ENCODE measurements at places on chromosomes 5 and 9.
A peak's percentile ranks its signal among the peaks of the same experiment; 100 is the strongest.

DNA sequence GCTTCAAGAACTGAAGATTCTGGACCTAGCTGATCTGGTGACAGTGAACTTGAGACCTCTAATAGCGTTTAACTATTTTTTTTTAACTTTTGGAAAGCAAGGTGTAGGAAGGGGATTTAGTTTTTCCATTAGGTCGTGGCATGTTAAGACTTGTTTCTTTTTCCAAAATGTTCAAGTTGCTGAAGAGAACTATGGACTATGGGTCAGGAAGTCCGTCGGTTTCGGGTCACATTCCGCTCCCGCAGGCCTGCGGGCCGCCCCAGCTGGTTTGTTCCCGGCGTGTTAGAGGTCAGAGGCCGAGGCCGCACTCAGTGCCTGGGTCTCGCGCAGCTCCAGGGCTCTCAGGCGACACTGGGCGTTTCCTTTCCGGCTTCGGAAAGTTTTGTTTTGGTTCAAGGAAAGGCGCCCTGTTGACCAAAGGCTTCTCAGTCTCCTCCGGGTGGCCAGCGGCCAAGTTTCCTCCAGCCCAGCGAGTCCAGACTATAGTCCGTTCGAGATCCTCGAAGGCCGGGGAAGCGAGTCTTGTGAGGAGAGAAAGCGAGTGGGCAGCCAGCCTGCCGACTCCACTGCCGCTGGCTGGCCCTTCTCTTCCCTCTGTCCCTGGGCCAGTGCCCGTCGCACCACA, 586 bp upstream of the FCHO2 start:
- peak; percentile 28 for DNase-seq

DNA sequence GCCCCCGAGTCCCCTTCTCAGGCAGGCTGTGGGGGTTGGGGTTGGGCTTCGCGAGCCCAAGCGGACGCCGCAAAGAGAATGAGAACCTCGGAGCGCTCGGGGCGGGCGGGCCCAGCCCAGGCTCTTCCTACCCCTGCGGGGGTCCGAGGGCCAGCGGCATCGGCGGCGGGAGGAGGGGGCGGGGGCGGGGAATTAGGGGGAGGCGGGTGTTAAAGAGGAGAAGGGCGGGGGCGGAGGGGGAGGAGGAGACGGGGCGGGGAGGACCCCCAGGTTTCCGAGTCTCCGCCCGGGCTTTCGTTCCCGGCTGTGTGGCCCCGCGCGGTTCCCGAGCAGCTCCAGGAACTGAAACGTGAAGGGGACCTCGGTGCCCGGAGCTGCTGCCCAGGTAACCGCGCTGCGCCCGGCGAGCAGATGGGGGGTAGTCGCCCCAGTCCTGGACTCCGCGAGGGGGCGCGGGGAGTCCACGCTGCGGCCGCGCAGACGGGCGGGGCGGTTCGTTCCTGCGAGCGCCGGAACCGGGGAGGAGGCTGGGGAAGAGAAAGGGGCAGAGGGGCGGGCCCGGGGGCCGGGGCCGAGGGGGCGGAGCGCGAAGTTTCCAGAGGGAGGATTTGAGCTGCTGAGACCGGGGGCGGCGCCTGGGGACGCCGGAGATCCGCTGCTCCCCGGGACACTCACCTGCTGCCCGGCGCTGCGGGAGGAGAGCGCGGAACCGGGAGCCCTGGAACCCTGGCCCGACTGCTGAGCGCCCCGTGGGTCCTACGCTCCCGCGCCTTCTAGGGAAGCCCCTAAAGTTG, 38.4 kb upstream of the PLEKHG4B start:
- DNase-seq: no peak

GRCh38 chr9:89956907-89957306, 352.1 kb downstream of the GADD45G start:
- DNase-seq: no peak

- DNase-seq: peak; percentile 41
These were observed 9.0 kb downstream of the CCDC69 start for GRCh38 chr5:151214614-151215545.

GRCh38 chr9:1201901-1202300, 151.7 kb downstream of the DMRT2 start:
- DNase-seq: no peak

- no peak for DNase-seq
These were observed 325.1 kb downstream of the GADD45G start for GRCh38 chr9:89929673-89930480.

GRCh38 chr5:2522372-2522771, 229.1 kb downstream of the IRX2 start:
- no peak for DNase-seq

GRCh38 chr5:126338635-126339034, 84.6 kb upstream of the GRAMD2B start:
- no peak for DNase-seq

GRCh38 chr9:122991370-122991830, 42.1 kb upstream of the GPR21 start:
- DNase-seq: no peak

GRCh38 chr5:20469390-20469789, 481.4 kb upstream of the CDH18 start:
- no peak for DNase-seq

DNA sequence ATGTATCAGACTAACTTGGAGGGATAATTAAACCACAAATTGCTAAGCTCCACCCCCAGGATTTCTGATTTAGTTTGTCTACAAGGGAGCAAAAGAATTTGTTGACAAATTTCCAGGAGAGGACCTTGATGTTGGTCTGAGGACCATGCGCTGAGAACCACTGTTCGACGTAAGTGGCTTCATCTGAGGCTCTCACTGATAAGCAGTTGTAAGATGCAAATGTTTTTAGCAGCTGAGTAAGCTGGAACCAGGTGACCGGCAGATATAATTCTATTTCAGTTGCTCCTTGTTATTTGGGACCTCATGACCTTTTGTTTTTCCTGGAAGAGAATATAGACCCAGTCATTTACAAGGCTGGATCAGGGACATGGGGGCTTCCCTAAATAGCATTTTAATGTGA, 14.1 kb upstream of the SPINK1 start:
- DNase-seq: no peak

GRCh38 chr5:113336975-113337374, 97.8 kb downstream of the TSSK1B start:
- DNase-seq: no peak

DNA sequence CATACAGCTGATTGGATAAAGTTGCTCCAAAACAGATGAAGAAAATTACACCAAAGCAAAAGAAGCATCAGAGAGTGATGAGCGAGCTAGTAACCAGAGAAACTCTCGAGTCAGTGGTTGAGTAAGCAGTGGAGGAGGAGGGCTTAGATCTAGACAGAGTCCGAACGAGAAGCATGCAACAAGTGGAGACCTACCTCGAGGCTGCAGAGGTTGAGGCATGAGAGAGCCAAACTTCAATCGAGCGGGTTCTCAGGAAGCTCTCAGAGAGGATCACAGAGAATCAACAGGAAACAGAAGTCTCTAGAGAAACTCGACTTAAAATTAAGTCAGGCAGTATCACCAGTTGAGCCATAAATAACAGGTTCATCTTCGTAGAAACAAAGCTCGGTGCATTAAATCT, 6.1 kb downstream of the RUSC2 start:
- no peak for DNase-seq

GRCh38 chr9:121989010-121989409, 104.1 kb downstream of the TTLL11 start:
- DNase-seq: no peak

- no peak for DNase-seq
These were observed 186.8 kb downstream of the ACTL7B start for GRCh38 chr9:108668938-108669335.

GRCh38 chr5:107893642-107894041, 222.9 kb upstream of the EFNA5 start:
- DNase-seq: no peak

- no peak for DNase-seq
These were observed 67.2 kb downstream of the TSSK1B start for GRCh38 chr5:113367586-113367985.

DNA sequence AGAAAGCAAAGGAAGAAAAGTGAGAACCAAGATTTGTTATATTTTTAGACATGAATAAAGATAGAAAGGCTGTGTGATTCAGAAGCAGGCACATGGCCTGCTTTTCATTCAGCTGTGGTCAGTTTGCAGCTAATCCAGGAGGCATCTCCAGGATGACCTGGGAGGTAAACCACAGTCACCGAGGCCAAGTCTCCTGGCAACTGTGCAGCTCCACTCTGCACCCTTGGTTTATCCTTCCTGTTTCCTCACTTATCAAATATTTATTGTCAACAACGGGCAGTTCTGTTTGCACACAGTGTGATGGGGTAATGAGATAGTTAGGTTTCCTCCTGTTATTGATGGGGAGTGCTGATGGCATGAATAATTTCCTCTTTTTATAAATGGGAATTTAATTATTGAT, 243.0 kb downstream of the PSAT1 start:
- no peak for DNase-seq

GRCh38 chr9:109971226-109971625, 191.2 kb downstream of the PALM2AKAP2 start:
- no peak for DNase-seq

GRCh38 chr5:5534333-5534732, 111.9 kb downstream of the ICE1 start:
- no peak for DNase-seq
